ENCODE measurements at places on chromosomes 1 and 21. TPM values are rescaled to one million over a fixed set of nuclear protein-coding genes. Genes with fewer than 3 reads are reported as not detected.
A peak's percentile ranks its signal among the peaks of the same experiment; 100 is the strongest.

TCHHL1 gene
- total RNA-seq, result not detected

BMP8B gene
- total RNA-seq, result 13.6 TPM

RHD gene
- total RNA-seq, result not detected

GJA9 gene
- not detected for total RNA-seq

UBASH3A gene
- total RNA-seq, result 0.59 TPM

GABPB2 gene
- 19.2 TPM for total RNA-seq

DNA sequence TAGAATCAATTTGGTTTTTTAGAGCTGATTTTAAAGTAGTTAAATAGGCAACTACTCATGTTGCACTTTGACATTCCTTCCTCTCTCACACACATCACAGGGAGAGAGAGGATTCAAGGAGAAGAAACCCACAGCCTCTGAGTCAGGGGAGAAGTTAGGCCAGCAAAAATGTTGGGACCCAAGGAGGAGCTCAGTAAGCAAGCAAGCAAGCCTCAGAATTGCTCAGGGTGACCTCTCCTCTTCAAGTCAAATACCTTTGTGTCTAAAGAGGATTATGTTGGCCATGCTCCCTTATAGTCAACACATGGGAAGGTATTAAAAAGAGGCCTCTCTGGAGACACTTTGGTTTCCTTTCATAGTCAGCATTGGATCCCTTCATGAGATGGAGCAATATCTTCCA, 80.5 kb upstream of the WARS2 start:
- DNase-seq, result no peak

DNA sequence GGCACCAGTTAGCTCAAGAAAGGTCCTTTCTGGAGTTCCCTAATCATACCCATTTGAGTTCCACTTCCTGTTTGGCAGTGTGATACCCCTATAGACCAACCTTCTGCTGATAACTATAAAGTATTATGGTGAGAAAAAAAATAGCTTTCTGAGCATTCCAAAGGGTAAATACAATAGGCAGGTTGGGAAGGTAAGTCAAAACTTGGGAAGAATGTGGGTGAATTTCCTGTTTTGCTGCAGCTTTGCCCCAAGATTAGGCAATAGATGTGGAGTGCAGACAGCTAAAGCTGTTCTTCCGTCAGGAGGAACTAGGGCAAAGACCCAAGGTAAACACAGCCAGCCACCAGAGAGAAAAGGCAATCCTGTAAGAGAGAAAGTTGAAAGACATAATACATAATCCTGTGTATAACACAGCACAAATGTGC, 49.9 kb upstream of the GUCA2A start:
- peak; percentile 44 for DNase-seq

DNA sequence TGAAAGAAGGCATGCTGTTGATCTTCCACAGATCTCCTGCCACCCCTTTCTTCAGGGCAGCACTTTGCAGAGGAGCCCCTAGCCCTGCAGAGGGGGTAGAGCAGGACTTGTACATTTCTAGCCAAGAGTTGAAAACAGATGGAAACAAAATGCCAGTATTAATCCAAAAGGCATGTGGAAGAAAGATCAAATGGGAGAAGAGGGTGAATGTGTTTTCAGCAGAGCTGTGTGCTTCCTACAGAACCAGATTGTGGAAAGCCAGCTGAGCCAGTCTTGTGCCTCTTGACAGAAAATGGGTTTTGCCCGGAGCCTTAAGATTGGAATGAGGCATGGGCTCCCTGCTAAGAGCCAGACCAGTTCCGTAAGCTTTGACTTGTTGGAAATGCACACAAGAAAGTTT, 105.2 kb upstream of the TSPAN2 start:
- DNase-seq, result no peak

DNA sequence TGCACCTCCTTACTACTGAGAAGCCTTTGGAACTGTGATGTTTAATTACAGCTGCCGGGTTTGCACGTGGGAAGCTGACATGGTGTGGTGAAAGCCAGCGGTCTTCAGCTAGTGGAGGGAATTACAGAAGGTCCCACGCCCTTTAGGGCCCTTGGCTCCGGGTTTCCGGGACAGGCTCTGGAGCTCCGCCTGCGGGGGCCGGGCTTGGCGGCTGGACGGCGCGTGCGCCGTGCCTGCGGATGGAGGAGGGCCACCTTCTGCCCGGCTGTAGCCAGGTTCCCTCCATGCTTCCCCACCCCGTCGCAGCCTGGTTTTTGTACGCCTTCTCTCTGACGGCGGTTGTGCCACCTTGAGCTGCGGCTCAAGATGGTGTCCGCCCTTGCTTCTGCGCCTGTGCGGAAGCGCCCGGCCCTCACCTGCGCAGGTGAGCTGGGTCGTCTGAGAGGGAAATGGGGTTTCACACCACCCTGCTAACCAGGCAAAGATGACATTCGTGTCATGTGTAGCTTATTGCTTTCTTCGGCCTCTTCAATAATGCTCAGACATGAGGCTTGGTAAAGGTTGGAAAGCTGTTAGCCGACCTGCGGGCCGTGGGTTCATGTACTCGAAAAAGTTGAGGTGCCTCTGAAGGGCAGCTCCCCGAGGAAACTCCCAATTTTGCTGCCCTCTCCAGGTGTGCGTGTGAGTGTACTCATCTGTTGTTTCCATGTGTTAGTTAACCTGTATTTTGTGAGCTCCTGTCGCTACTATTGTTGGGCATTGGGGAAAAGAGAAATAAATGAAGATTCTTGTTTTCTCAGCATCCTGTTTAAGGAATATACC, 36.6 kb upstream of the OPRD1 start:
- DNase-seq, result peak; percentile 50

GRCh38 chr1:164675342-164675904, 116.4 kb downstream of the PBX1 start:
- no peak for DNase-seq

DNA sequence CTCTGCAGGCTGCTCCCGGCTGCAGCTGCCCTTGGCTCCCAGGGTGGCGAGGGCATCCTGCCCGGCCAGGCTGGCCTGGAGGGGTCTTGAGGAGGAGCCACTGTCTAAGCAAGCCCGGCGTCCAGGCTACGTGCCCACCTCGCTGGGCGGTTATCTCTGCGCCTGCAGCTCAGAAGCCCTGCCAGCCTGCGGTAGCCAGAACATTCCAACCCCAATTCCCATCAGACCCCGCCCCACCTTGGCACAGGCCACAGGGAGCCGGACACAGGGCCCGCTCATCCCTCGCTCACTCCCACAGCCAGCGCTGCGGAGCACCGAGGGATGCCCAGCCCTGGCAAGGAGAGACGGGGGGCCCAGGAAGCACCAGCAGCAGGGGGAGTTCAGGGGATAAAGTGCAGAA, 53.9 kb downstream of the MEGF6 start:
- no peak for DNase-seq

DNA sequence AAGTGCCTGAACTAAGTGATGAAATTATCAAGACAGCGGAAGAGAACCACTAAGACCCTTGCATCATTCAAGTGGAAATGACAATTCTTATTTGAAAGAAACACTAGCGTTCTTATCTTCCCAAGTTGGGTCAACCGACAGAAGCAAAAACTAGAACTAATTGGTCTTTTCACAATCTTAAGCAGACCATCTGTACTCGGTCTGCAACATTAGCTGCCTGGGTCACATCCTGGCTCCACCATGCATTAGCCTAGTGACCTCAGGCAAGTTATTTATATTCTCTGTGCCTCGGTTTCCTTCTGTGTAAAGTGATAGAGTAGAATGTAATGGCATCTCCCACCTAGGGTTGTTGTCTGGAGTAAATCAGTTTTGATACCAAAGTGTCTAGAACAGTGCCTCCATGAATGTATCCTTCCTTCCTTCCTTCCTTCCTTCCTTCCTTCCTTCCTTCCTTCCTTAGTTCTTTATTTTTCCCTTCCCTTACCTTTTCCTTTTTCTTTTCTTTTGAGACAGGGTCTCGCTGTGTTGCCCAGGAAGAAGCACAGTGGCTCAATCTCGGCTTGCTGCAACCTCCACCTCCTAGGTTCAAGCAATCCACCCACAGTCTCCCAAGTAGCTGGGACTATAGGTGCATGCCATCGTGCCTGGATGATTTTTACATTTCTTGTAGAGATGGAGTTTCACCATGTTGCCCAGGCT, 6.0 kb downstream of the COLGALT2 start:
- DNase-seq, result no peak

DNA sequence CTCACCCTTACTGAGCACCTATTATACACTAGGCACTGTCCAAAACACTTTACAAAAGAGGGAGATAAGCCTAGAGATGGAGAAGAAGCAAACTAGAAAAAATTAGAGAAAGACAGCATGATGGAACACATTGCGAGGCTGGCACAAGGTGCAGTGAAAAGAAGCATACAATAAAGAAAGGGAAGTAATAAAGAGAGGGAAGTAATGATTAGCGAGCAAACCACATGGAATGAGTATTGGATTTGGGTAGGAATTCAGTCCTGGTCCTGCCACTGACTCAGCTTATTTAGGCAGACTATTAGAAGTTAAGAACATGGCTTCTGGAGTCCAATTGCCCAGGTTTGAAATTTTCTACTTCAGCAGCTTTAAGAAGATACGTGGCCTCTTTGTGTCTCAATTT, 32.6 kb upstream of the FNBP1L start:
- no peak for DNase-seq

DNA sequence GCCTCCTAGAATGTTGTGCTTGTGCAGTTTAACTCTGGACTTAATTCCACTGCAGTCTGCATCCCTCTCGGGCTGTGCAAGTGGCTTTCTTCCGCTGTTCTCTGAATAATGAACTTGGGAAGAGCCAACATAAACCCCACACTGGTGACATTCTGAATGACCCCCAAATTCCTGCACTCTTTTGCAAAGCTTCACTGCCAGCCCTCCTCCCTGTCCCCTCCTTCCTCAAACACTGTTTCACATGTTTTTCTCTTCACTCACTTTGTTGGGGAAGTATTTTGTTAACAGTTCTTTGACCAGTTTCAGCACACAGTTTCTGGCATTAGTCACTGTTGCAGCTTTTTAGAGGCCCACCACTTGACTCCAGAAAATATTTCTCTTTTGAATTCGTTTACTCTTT, 39.7 kb downstream of the GNG12 start:
- DNase-seq, result no peak

GRCh38 chr1:167043752-167044488, 46.3 kb downstream of the GPA33 start:
- DNase-seq, result no peak

DNA sequence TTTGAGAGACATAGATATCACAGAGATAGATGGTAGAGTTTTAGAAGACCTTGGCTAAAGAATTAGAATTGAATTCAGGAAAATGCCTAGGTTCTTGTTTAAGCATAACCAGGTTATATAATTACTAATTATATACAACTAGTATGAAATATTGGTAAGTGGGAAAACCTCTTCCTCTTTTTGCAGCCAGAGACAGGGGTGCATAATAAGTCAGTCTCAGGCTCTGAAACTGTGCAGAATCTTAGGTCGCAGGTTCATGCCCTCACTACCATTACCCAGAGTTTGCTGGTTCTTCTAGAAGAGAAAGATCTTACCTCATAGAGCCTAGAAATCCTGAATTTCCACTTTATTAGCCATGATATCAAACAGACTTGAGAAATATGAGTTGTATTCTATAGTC, 183.3 kb downstream of the NEK7 start:
- DNase-seq, result no peak

GRCh38 chr1:199901341-199901740, 126.2 kb upstream of the NR5A2 start:
- no peak for DNase-seq

GRCh38 chr21:27681841-27682240, 715.0 kb upstream of the ADAMTS5 start:
- no peak for DNase-seq

GRCh38 chr1:156583821-156584622, 4.5 kb downstream of the TTC24 start:
- peak; percentile 74 for DNase-seq

DNA sequence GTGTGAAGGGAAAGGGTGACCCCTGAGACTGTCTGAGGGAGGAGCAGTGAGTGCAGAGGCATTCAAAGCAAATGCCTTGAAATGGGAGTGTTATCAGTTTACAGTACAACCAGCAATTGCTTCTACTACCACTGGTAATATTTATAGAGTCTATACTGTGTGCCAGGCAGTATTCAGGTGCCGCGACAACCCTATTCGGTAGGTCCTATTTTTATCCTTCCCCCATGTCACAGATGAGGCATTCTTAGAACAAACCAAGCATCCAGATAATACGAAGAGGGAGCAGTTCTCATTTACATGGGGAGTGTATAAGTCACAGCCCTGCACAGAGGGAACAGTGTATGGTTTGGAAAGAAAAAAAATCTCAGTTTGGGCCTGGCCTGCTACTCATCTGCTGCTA, 18.3 kb downstream of the ROR1 start:
- DNase-seq, result no peak

DNA sequence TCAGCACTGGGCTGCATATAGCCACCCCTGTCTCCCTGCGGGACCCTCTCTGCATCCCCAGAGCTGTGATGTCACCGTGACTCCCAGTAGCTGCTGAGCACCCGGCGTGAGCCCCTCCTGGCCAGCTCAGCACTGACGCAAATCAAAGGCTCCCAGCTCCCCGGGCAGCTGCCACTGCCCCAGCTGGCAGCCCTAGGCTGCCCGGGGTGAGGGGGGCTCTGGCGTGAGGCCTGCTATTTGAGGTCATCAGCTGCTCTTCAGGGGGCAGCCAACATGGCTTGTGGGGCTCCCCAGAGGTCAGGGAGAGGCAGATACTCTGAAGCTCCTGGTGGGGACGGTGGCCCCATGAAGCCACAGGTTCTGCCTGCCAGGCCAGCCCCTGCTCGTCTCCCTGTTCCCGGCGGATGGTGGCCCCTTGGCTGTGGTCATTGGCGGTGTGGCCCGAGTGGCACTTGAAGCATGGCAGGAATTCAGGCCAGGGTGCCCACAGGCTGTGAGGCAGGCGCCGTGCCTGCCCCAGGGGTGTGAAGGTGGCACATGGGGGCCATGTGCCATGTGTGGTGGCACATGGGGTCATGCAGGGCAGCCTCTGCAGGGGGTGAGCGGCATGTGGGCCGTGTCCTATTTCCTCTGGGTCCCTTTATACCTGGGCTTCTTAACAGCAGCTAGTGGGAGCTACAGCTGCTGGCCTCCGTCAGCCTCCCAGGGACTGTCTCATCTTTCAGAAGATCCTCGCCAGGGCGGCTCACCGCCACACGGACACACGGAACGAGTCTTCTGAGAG, 85.4 kb downstream of the SIK1 start:
- DNase-seq, result no peak

DNA sequence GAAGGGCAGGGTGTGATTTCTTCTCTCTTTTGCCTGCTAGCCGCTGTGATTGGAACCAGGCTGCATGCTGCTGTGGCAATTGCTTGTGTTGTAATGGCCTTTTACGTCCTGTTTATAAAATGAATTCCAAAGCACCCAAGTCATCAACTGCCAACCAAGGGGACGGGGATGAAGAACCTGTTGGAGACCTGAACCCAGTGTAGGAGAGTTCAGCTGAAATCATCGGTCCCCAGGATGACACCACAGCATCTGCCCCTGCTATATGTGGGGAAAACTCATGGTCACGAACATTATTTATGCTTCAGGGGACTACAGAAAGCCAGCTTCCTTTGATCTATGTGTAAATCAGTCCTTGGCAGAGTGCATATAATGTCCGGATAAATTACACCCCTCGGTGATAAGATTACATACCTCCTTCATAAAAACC, 3.8 kb downstream of the TMEM167B start:
- DNase-seq, result no peak

GRCh38 chr1:13461977-13462376, 51.7 kb downstream of the PRAMEF20 start:
- DNase-seq, result no peak

- no peak for DNase-seq
These were observed 217.4 kb upstream of the RUNX1 start for GRCh38 chr21:35266546-35266945.

Measured in tibial nerve (tissue), 4 donors.